T-helper 1 cell treated with Interleukin-12 subunit alpha and Interleukin-12 subunit beta and Interleukin-4 antibody, amounts not matched to agents 30 ng/mL and 1 ng/mL, for 36 hours (primary cell): ENCODE measurements at places on chromosomes 1 and 21. TPM values are rescaled to one million over a fixed set of nuclear protein-coding genes. Genes with fewer than 3 reads are reported as not detected.

Gene ANKRD45
- not detected in 2 replicates for total RNA-seq

Gene MAGI3
- 5.5 and 6.0 TPM in 2 replicates for total RNA-seq

Gene AIRE
- 2.0 and 2.8 TPM in 2 replicates for total RNA-seq

Gene TRIM45
- total RNA-seq = 0.25 and 0.54 TPM in 2 replicates

Gene SEMA6C
- 1.1 and 2.2 TPM in 2 replicates for total RNA-seq

Gene FOXO6
- not detected in 2 replicates for total RNA-seq

Gene GORAB
- 13.8 and 16.1 TPM in 2 replicates for total RNA-seq

Gene TNFRSF18
- 175 and 176 TPM in 2 replicates for total RNA-seq

Gene ELAVL4
- total RNA-seq = not detected in 2 replicates

Gene SLC45A3
- total RNA-seq = 0.27 and 0.29 TPM in 2 replicates

Gene SLC25A33
- 5.4 TPM in 2 replicates for total RNA-seq

Gene TPTE
- not detected in 2 replicates for total RNA-seq

Gene OR6N2
- not detected in 2 replicates for total RNA-seq

Gene KRTAP21-2
- total RNA-seq = not detected in 2 replicates

Gene S100A7A
- total RNA-seq = not detected in 2 replicates

Gene CR1
- total RNA-seq = 0.02 TPM in 2 replicates
